Smooth muscle cell of the pulmonary artery (primary cell): ENCODE measurements at places on chromosomes 5 and 9. TPM values are rescaled to one million over a fixed set of nuclear protein-coding genes. Genes with fewer than 3 reads are reported as not detected.

Gene HAPLN1
- 31.9 and 144 TPM in 2 replicates for total RNA-seq

Gene ZDHHC11
- 2.9 and 10.4 TPM in 2 replicates for total RNA-seq

Gene IL13
- not detected in 2 replicates for total RNA-seq

Gene NRARP
- 0.13 and 0.20 TPM in 2 replicates for total RNA-seq

Gene F12
- 0.17 TPM in 1 of 2 replicates, not detected in the other for total RNA-seq
